ENCODE measurements at places on chromosomes 1 and 21. TPM values are rescaled to one million over a fixed set of nuclear protein-coding genes. Genes with fewer than 3 reads are reported as not detected.
A peak's percentile ranks its signal among the peaks of the same experiment; 100 is the strongest.

DNA sequence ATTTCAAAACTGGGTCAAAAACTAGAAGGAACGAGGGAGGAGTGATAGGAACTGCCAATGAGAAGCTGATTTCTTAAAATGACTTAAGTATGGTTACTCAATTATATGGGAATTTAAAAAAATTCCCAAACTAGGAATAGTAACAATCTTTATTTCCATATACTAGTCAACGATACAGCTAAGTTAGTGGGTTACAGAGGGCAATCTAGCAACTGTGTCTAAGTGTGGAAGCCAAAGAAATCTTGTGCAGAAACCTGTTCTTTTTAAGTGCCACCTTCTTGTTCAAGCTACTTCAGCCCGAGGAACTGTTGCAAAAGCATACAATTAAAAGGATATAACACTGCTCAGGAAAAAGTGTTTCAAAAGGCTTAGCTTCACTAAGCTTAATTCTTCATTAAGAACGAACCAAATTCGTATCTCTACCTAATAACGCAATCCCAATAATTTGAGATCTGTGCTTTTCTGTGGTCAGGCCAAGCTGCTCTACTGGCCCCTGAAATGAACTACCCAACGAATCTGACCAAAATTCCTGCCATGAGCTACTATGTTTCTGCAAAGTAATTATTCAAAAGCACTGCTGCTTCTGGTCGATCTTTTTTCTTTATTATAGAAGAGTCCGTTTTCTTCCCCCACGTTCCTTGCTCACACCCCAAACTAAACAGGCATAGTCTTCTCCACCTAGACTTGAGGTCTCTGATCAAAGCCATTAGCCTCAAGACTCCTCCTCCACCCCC lies 1.8 kb downstream of the USP24 start:
- DNase-seq, result no peak

- DNase-seq, result peak; percentile 68
Observed at GRCh38 chr1:205375835-205376545, 19.3 kb upstream of the KLHDC8A start.

- DNase-seq, result no peak
Observed at GRCh38 chr21:25300632-25301031, 306.6 kb downstream of the MRPL39 start.

- DNase-seq, result peak; percentile 71
Observed at GRCh38 chr21:36422279-36423098, 37.3 kb downstream of the CHAF1B start.

- no peak for DNase-seq
Observed at GRCh38 chr21:32824950-32825349, 53.4 kb upstream of the PAXBP1 start.

Gene ANKRD65
- not detected for total RNA-seq

Gene CYYR1
- not detected for total RNA-seq

Data from IMR-90 (cell line).